Skeletal muscle tissue (tissue), 5 donors: ENCODE measurements at places on chromosomes 12 and 14. TPM values are rescaled to one million over a fixed set of nuclear protein-coding genes. Genes with fewer than 3 reads are reported as not detected.

Gene MLEC
- 50.6 TPM for total RNA-seq

Gene DHRS2
- not detected for total RNA-seq

Gene PRPH
- 2.6 TPM for total RNA-seq

Gene HECTD1
- total RNA-seq, result 234 TPM

Gene PPP4R4
- total RNA-seq, result 0.52 TPM

Gene SLC24A4
- 1.6 TPM for total RNA-seq

Gene DAD1
- total RNA-seq, result 244 TPM

Gene TDRD9
- 0.52 TPM for total RNA-seq

Gene RIN3
- total RNA-seq, result 4.7 TPM

Gene SLC25A47
- total RNA-seq, result 0.52 TPM

Gene PLBD1
- 24.0 TPM for total RNA-seq
